ENCODE measurements at places on chromosomes 3 and 15. TPM values are rescaled to one million over a fixed set of nuclear protein-coding genes. Genes with fewer than 3 reads are reported as not detected.

DNA sequence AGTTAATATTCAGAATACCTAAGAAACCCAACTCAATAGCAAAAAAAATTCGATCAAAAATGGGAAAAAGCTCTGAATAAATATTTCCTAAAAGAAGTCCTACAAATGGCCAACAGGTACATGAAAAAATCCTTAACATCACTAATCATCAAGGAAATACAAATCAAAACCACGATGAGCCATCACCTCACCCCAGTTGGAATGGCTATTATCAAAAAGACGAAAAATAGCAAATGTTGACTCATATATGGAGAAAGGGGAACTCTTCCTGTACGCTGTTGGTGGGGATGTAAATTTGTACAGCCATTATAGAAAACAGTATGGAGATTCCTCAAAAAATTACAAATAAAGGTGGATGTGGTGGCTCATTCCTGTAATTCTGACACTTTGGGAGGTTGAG lies 29.6 kb upstream of the SGO1 start:
- H3K4me3 ChIP-seq, result no peak overlapping the region
- no peaks in the 10 kb centered on the region for H3K36me3 ChIP-seq
- H3K4me1 ChIP-seq, result no peaks in the 10 kb centered on the region
- DNase-seq, result no peak

GPR62 gene
- not detected for total RNA-seq

DNA sequence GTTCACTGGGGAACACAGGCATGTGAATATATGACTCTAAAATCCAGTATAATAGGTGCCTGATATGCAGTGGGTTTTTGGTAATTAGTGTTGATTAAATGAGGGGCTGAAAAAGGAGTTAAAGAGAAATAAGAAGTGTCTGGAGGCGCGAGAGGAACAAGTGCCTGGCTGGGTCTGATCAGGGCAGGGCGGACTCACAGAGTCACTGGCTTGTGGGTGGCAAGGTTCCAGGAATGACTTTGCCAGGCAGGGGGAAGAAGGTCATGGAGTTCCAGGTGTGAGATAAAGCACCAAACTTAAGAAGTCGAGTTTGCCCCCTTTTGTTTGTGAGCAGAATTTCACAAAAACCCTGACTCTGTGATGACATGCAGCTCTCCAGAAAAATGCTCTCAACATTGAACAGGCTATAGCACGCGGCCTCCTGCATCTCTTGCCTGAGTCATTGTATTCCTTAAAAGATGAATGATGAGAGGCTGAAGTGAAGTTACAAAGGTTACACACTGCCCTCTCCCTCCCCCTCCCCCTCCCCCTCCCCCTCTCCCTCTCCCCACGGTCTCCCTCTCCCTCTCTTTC lies 63.0 kb upstream of the LMCD1 start:
- H3K27me3 ChIP-seq, result peaks cover 3% of the 10 kb centered on the region
- no peak overlapping the region for H3K27ac ChIP-seq
- DNase-seq, result no peak
- no peaks in the 10 kb centered on the region for H3K4me1 ChIP-seq
- H3K36me3 ChIP-seq, result no peaks in the 10 kb centered on the region
- no peak overlapping the region for H3K4me3 ChIP-seq

- peak overlapping the region; percentile 99 for H3K4me3 ChIP-seq
- H3K4me1 ChIP-seq, result peaks cover 38% of the 10 kb centered on the region
- peak overlapping the region; percentile 100 for H3K27ac ChIP-seq
Measured at GRCh38 chr15:44711743-44712345, 527 bp downstream of the B2M start.

DNA sequence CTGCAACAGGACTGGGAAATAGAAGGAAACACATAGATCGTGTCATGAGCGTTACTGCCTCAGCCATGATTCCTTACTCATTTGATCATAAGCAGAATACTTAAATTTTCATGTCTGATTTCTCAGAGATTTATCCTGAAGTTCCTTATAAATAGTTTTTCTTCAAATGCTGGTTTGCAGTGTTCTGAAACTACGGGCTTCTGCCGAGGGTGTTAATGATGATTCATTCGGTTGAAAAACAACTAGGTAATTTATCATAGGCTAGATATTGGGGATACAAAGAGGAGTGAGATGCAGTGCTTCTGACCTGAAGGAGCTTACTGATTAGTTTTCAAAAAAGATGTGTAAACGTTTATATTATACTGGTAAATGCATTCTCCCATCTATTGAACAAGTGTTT lies 428.9 kb downstream of the NLGN1 start:
- H3K27ac ChIP-seq, result no peak overlapping the region
- no peaks in the 10 kb centered on the region for H3K27me3 ChIP-seq
- H3K4me3 ChIP-seq, result no peak overlapping the region
- no peaks in the 10 kb centered on the region for H3K36me3 ChIP-seq

All from activated naive CD4-positive, alpha-beta T cell treated with anti-CD3 and anti-CD28 coated beads for 36 hours (primary cell).